T1000 (cell line): ENCODE measurements at places on chromosomes 13 and 19.

GRCh38 chr19:49767381-49767780, 580 bp downstream of the AP2A1 start:
- DNase-seq, result no peak

DNA sequence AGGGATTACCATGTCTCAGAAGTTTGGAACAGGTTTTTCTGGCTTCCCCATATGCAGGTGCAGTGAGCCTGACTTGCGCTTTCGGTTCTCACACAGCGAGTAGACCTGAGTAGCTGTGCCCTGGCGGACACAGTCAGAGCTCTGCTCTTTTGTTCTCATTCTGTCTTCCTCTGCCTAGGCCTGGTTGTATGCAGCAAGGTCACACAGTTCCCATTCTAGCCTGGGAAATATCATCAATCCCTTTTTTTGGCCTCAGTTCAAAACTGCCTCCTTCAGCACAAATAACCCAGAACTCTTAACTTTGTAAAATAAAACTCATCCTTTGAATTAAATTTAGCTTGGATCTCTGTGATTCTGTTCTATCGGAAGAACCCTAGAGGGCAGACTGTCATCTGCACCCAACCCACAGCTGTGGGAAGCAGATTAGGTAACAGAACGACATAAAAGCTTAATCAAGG, 10.2 kb downstream of the OXGR1 start:
- DNase-seq, result no peak

GRCh38 chr13:52862358-52863206, 14.1 kb upstream of the PCDH8 start:
- DNase-seq, result no peak

DNA sequence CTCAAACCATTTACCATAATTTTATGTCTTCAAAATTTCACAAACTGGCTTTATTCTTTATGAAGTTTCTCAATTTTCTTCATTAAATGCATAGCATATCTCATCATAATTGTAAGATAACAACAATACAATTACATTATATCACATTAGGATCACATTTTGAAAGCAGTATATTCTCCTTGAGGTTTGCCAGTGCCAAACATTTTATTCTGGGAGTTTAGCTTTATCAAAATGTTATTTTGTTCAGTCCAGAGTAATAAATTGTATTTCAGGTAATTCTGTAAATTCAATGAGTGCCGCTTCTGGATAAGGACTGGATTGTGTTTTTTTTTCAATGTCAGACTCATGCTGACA, 234.6 kb upstream of the MIR17HG start:
- no peak for DNase-seq

GRCh38 chr19:35225951-35226350, 2.6 kb downstream of the FAM187B start:
- DNase-seq, result no peak

- DNase-seq, result no peak
Measured at GRCh38 chr19:49907745-49908446, 11.2 kb upstream of the IL4I1 start.

DNA sequence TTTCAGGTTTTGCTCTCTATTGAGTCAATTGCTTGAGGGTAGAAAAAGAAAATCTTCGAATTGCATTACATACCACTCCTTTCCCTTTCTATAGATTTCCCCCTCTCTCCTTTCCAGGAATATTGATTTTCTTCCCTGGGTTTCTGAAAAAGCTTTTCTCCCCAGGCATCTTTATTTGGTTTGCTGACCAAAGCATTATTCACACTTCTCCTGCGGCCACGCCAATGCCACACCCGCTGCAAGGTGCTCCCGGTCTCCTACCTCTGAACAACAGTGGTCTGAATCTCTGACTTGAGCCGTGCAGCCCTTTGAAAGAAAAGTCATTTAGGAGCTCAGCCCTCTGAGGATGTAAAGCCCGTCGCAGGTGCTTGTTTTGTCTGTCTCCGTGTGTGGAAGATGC, 350.9 kb upstream of the TMTC4 start:
- DNase-seq, result no peak

DNA sequence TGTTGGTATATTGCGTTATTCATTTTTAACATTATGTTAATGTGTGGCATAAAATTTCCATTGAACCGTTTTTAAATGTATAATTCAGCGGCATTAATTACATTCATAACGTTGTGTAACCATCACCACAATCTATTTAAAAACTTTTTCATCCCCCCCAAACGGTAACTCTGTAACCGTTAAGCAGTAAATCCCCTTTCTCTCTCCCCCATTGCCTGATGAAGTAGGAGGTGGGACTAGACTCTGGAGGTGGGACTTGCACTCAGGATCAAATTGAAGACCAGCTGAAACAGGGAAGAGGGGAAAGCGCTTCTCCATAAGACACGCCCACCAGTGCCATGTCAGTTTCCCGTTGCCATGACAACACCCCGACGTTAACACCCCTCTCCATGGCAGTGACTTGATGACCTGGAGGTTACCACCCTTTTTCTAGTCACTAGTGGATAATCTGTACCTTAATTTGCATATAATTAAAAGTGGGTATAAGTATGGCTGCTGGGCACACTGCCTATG, 16.8 kb downstream of the CLEC11A start:
- no peak for DNase-seq

DNA sequence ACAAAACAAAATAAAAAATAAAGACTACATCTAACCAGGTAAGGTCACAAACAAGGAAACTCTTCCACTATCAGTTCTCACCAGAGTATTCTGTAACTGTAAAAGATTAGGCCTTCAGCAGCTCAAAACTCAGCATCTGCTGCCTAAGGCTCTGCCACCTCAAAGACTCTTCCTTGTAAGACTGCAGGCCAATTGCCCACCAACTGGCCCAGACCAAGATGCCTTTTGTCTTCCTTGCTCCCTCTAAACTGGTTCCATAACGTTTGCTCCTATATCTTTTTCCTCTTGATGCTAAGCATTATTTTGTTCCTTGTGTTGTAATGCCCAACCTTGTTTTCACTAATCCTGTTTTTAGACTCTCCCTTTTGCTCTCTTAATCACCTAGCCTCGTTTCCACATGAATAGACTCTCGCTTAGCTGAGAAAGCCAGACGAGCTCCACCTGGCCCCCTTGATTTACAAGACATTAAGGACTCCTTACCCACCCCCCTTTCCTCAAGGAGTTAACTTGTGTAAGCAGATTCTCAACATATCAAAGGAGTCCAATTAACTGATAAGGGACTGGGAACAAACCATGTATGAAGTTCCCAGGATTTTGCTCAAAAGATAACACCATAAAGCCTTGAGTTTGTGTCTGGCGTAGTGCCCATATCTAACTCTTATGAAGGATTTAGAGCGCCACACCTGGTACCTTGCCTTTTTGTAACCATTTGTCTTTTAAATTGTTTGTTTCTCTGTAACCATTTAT, 1.5 kb downstream of the ZNF814 start:
- DNase-seq, result no peak

DNA sequence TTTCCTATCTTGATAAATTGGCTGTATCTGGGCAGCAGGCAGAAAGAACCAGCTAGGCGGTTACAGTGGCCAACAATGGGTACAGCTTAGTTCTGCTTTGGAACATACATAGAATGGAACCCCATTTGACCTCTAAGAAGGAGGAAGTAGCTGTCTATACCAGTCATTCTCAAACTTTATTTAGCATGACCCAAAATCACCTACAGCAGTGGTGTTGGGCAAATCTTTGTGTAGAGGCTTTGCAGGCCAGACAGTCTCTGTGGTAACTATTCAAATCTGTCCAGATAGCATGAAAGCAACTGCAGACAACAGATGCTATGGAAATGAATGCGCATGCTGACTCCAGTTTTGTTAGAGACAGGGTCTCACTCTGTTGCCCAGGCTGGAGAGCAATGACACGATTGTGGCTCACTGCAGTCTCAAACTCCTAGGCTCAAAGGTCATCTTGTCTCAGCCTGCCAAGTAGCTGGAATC, 12.0 kb upstream of the KCNC3 start:
- DNase-seq, result no peak

DNA sequence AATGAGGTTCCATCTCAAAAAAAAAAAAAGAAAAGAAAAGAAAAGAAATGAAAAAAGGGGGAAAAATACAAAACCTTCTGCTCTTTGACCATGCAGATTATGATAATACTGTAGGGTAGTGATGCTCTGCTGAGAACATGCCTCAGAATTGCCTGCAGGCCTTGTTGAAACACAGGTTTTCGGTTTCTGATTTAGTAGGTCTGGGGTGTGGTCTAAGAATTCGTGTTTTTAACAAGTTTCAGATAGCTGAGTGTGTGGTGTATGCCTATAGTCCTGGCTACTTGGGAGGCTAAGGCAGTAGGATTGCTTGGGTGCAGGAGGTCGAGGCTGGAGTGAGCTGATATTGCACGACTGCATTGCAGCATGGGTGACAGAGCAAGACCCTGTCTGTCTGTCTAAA, 14.9 kb upstream of the CYP2B6 start:
- DNase-seq, result no peak

- DNase-seq, result no peak
Measured at GRCh38 chr13:100842136-100842535, 167.5 kb upstream of the TMTC4 start.

DNA sequence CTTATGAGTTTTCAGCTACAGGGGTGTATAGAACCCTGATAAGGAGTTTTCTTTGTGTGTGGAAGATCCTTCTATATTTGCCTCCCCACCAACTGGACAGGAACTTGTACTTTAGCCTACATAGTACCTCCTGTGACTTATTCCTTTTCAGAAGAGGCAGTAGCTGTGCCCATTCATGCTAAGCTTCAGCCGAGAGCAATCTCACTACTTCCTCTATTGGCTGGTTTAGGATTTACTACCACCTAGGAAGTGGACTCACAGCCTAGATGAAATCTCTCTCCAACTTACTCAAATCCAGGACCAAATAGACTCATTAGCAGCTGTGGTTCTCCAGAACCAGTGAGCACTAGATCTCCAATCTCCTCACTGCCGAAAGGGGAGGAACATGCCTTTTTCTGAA, 2.3 kb upstream of the REX1BD start:
- DNase-seq, result no peak

- DNase-seq, result no peak
Measured at GRCh38 chr13:24842549-24843274, 78.7 kb downstream of the RNF17 start.

GRCh38 chr13:102293723-102294122, 108.1 kb downstream of the FGF14 start:
- no peak for DNase-seq

GRCh38 chr13:113049521-113049941, 56.1 kb upstream of the F7 start:
- DNase-seq, result no peak

- no peak for DNase-seq
Measured at GRCh38 chr13:90618133-90618532, 729.4 kb upstream of the MIR17HG start.

DNA sequence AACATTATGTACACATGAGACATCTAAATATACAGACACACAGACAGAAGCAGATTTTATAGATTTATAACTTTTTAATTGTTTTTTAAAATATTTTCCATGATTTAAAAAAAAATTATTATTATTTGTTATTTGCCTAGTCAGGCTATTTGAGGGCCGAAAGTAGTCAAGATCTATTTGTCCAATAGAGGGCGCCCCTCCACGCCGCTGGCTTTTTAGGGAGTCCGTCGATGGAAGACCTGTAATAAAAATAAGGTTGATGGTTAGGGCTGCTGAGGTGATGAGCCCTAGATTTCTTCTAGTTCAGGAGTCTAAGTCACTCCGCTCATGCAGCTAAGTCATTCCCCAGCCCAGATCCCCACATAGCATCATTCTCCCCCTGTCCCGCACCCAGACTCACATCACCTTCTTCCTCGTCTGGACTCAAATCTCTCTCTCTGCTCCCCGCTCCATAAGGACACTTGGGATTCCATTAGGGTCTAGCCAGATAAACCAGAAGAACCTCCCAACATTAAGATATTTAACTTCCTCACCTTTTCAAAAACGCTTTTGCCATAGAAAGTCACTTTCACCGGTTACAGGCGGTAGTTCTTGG, 33.9 kb upstream of the CEACAM21 start:
- DNase-seq, result no peak

DNA sequence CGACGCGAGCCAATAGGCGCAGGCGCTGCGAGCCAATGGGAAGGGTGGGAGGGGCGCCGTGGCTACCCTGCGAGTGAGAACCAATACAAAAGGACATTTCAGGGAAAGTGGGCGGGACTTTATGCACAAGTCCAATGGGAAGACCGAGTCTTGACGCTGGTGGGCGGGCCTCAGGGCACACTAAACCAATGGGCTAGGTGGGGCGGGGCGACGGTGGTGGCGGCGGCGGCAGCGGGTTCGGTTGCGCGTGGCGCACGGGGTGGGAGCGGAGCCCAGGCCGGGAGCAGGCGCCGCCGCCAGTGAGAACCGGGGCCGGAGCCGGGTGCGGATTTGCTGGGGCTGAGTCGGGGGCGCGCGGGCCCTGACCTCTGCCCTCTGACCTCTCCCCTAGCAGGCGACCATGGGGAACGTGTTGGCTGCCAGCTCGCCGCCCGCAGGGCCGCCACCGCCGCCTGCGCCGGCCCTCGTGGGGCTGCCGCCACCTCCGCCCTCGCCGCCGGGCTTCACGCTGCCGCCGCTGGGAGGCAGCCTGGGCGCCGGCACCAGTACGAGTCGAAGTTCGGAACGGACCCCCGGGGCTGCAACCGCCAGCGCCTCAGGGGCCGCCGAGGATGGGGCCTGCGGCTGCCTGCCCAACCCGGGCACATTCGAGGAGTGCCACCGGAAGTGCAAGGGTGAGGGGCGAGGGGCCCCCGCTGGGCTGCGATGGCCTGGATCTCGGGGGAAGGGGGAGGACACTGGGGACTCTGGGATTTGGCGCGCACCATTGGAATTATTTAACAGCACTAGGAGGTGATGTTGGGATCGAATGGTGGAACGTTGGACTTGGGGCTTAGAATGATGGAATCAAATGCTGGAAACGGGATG, at the start of gene TOMM40:
Gene TOMM40, plus strand, starts transcription at position 239 of the 867 bp plus-strand sequence. Its CDS starts 162 bp downstream, at position 401.
- peak; percentile 59 for DNase-seq

DNA sequence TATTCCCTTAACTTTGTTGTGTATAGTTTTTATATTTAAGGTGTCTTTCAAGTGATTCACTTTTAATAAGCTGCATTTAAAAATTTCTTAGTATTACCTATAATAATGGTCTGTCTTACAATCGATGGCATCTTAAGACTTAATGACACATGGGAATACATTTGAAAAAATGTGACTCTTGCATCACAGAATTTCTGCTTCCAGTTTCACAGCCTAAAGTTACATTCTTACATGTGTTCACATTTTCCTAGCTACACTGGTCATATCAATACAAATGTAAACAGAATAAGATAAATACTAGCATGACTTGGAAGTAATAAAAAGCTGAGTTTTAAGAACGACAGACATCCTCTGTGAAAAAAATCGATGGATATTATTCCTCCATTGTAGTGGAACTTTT, 1597.1 kb upstream of the MIR17HG start:
- DNase-seq, result no peak

- DNase-seq, result peak; percentile 8
Measured at GRCh38 chr13:31067416-31068118, 94.1 kb downstream of the HSPH1 start.

DNA sequence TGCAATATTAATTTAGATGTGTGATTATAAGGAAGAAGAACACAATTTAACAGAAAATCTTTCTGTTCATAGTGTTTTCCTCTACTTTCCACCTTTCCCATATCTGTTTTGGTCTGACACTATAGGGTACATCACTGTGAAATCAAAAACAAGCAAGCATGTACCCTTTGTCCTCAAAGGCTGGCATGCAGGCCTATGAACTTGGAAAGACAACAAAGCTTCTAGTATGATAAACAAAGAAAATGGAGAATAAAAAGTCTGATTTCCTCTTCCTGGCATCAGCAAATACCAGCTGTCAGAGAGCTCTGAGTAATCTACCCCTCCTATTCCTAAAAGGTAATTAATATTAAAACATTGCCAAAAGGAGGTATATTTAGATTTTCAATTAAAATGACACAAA, 5.6 kb upstream of the NEK3 start:
- no peak for DNase-seq
